ENCODE measurements at places on chromosomes 3 and 15. TPM values are rescaled to one million over a fixed set of nuclear protein-coding genes. Genes with fewer than 3 reads are reported as not detected.

DNA sequence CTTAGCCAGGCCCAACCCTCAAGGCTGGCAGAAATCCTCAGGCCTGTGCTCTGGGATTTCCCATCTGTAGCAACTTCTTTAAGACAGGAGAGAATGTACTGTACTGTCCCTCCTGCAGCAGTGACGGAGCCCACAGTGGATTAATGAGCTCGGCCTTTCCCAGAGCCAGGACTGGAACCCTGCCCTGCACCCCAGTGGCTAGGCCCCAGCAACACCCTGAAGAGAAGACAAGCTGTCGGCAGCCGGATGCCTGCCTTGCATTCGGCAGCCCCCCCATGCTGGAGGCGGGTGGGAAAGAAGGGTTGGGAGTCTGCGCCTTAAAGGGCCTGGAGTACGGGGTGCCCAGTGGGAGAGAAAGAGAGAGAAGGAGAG lies 32.0 kb downstream of the KLHL25 start:
- H3K4me1 ChIP-seq = peaks cover 19% of the 10 kb centered on the region
- H3K27ac ChIP-seq = no peak overlapping the region
- H3K36me3 ChIP-seq = peaks cover 9% of the 10 kb centered on the region

- H3K4me1 ChIP-seq = peaks cover 9% of the 10 kb centered on the region
- DNase-seq = no peak
- H3K36me3 ChIP-seq = no peaks in the 10 kb centered on the region
These were observed 177.2 kb downstream of the LRRC3B start for GRCh38 chr3:26799679-26800317.

Gene EFCC1
- not detected for total RNA-seq

Gene LINGO1
- not detected for total RNA-seq

All from HepG2 (cell line).